Mammary epithelial cell (primary cell): ENCODE measurements at places on chromosomes 3 and 15. TPM values are rescaled to one million over a fixed set of nuclear protein-coding genes. Genes with fewer than 3 reads are reported as not detected.

The ZNF35 gene
- 5.6 TPM for polyA plus RNA-seq

The PPP1R14D gene
- not detected for polyA plus RNA-seq

The AHSG gene
- polyA plus RNA-seq, result 0.94 TPM

The HRH1 gene
- polyA plus RNA-seq, result 2.2 TPM

The SLC9C1 gene
- not detected for polyA plus RNA-seq

The GRAMD1C gene
- 0.91 TPM for polyA plus RNA-seq

The NUDT16 gene
- 3.5 TPM for polyA plus RNA-seq

The CTXND1 gene
- not detected for polyA plus RNA-seq

The MYRIP gene
- not detected for polyA plus RNA-seq

The TOPBP1 gene
- 22.4 TPM for polyA plus RNA-seq

The ZDHHC23 gene
- polyA plus RNA-seq, result 1.5 TPM

The MNS1 gene
- polyA plus RNA-seq, result 0.41 TPM

The CADPS gene
- not detected for polyA plus RNA-seq
